ENCODE measurements at places on chromosomes 1 and 21. TPM values are rescaled to one million over a fixed set of nuclear protein-coding genes. Genes with fewer than 3 reads are reported as not detected.

- DNase-seq = no peak
These were observed 23.1 kb upstream of the TNFRSF1B start for GRCh38 chr1:12143631-12144155.

Gene PKP1
- total RNA-seq = not detected

Gene LCE1F
- not detected for total RNA-seq

Gene FCRL1
- total RNA-seq = 22.4 TPM

DNA sequence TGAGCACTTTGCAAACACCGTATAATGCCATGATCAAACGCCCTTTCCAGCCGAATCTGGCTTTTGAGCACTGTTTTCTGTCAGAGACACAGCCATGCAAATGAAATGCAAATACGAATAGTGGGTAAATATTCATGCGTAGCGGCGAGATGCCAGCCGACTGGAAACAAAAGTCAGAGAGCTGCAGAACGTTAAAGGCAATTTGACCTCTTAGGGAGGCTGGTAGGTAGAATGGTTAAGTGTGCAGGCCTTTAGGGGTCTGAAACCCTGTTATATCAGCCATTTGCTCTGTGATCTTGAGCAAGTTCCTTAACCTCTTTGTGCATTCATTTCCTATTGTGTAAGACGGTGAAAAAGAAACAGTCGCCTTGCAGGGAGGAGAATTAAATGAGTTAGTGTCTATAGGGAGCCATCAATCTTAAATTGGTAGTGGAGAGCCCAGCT, 6.5 kb upstream of the SDHB start:
- DNase-seq = no peak

DNA sequence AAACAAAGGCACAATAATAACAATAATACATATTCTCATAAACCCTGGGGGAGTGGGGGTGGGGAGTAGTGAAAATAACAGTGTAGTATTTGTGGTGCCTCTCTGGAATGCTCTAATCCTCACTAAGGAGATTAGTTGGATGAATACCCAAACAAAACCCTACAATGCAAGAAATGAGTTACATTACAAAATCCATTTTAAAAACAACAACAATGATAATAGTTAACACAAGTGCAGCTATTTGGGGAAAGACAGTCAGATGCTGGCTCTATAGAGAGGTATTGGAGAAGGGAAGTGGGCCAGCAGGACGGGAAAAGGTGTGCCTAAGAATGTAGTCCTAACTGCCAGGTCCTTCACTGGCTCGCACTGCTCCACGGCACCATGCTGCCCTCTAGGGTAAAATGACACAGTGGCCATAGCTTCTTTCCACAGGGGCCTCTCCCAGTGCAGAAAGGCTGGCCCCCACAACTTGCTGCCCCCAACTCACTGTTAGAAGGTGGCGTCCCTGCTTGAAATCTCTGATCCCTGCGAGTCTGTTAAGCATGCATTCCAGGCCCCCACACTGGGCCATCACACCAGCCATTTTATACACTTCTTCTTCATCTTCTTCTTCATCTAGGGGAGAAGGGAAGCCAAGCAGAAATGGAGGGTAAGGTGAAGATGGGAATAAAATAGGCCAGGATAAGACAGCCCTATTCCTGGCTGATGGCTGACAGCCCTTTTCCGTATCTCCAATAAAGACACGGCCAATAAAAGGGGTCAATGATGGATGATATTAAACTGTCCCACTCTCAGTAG, 113.8 kb downstream of the UBR4 start:
- DNase-seq = no peak

Gene RASSF5
- 177 TPM for total RNA-seq

Gene SHE
- not detected for total RNA-seq

DNA sequence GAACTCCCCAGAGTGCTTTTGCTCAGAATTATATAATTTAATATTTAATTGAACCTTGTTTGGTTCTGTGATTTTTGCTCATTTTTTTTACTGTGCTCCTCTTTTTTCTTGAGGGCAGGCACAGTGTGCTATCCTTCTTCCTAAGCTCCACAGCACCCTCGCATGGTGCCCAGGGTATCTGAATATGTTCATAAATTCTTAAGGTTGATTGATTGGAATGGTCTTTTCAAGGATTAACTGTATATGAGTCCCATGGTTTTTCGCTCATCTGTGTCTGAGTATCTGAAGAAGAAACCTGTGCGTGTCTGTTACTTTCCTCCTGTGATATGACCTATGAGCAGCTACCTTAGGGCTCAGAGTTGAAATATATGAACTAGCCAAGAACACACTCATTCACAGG, 393.7 kb downstream of the HLX start:
- DNase-seq = no peak

Gene ATP1A2
- not detected for total RNA-seq

DNA sequence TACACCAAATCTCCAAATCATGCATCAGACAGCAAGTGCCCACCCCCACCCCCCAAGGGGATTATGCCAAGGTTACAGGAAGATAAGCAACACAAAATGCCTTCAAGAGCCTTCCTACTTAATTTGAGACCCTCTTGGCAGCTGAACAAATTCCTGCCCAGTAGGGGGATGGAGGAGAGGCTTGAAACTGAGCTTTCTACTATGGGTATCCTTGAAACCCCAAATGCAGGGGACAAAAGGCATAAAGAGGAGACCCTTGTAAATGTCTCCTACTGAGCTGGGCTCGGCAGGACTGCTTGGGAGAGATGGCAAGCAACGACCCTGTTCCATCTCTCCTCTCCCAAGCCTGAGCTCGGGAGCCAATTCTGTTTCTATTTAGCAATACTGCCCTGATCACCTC, 3.5 kb downstream of the SLC41A1 start:
- no peak for DNase-seq

DNA sequence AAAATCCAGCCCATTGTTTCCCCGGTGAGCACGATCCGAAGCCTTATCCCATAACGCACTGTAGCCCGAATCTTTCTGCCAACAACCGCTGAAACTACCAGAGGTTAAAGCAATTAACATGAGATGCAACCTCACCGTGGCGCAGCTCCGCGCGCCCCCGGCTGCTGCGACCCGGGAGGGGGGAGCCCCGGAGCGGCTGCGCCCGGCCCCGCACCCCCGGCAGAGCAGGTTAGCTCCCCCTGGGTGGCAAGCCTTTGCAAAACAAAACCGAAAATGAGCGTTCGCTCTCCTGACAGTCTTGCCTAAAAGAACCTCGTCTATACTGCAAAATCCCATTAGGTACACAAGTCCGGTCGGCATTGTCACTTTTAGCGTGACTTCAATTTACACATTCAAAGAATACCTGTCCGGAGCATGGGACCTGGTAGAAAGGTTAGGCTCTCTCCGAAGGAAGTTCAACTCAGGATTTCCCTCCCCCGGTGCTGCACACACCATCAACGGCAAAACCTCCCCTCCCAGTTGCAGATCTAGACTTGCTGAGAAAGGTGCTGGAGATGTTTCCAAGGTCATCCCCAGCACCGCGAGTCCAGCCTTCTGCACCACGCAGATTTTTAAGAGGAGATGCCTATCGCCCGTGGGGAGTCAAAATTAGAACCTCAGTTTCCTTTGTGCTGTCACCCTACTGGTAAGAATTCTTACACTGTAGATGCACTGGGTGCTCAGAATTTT, 107.5 kb downstream of the ZNF281 start:
- DNase-seq = peak; percentile 51

DNA sequence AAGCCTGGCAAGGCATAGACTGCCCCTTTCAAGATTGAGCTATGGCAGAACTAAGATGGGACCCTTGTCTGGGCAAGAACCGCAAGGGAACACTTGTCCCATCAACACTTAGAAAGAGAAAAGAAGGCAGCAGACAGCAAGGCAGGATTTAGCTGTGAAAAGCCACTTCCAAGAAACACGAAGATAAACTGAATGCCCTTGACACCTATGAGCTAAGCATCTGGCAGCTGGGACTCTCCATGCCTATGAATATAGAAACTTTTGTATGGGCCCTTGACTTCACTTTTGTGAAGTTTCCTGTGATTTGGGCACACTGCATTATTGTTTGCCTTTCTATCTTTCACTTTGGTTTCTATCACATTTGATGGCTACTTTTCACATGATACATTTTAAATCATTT, 24.9 kb upstream of the CACNA1E start:
- no peak for DNase-seq

Gene MAGI3
- total RNA-seq = 8.0 TPM

- peak; percentile 75 for DNase-seq
These were observed 581 bp downstream of the SSU72 start for GRCh38 chr1:1573843-1574720.

Gene WDR64
- 0.35 TPM for total RNA-seq

Gene GON4L
- total RNA-seq = 93.9 TPM

Gene KCNH1
- total RNA-seq = not detected

- DNase-seq = no peak
These were observed 27.4 kb downstream of the LRRC3 start for GRCh38 chr21:44482581-44483287.

DNA sequence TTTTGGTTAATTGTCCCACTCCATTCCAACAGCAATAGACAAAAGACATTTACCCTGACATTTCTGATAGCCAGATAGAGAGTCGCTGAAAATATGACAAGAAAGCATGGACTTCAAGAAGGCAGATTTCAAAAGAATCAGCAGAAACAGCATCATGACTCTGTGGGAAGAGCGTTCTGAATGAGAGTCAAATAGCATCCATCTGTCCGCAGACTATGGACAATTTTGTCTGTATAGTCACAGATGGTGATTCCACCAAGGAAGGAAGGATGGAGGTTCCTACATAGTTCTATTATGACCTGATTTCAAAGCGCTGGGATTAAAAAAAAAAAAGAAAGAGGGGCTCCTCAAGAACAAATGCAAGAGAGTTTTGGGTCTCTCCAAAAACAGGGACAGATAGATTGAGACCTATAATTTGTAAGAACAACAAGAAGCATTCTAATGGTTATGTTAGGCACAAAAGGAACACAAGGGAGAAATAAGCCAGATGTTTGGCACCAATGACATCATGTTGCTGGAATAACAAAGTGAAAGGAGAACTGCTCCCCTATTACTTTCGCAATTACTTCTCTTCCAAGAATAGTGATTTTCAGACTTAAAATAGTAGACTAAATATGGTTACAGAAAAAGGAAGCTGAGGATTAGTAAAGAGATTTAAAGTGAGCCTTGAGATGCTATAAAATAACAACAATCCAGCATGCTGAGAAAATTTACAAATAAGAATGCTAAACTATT, 28.5 kb downstream of the NIBAN1 start:
- no peak for DNase-seq

DNA sequence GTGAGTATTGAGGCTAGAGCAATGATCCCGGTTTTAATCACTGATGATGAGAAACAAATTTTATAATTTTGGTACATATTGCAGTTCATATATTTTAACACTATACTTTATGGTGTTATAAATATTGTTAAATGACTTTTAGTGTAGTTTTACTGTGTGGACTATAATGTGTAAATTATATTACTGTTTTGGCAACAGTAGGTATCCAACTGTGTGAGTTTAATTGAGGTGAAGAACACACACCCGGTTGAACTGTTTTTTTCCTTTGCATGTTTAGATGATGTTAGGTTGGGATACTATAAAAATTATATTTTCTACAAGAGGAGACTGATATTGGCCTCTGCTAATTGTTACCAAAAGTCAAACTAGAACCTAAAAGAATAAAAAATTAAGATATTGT, 166.5 kb downstream of the SDCCAG8 start:
- no peak for DNase-seq
